Stimulated activated CD4-positive, alpha-beta T cell treated with anti-CD3 and anti-CD28 coated beads, Interleukin-4, amount 100 ng/mL, for 48 hours (primary cell): ENCODE measurements at places on chromosomes 5 and 9.

- no peak for DNase-seq
Measured at GRCh38 chr5:162052676-162053075, 14.9 kb upstream of the GABRG2 start.

DNA sequence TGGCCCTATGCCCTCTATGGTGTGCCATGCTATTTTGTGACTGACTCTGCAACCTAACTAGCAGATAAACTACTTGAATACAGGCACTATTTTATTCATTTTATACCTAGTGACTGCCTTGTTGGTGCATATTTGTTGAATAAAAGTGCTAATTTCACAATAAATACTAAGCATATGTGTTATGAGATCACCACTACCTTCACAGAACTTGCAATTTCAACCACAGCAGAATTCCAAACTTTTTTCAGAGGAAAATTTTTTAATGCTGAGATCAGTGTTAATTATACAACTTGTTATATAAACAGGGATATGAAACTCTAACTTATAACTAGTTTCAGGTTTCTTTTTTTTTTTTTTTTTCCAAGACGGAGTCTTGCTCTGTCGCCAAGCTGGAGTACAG is 94.8 kb downstream of the NR3C1 start:
- no peak for DNase-seq

DNA sequence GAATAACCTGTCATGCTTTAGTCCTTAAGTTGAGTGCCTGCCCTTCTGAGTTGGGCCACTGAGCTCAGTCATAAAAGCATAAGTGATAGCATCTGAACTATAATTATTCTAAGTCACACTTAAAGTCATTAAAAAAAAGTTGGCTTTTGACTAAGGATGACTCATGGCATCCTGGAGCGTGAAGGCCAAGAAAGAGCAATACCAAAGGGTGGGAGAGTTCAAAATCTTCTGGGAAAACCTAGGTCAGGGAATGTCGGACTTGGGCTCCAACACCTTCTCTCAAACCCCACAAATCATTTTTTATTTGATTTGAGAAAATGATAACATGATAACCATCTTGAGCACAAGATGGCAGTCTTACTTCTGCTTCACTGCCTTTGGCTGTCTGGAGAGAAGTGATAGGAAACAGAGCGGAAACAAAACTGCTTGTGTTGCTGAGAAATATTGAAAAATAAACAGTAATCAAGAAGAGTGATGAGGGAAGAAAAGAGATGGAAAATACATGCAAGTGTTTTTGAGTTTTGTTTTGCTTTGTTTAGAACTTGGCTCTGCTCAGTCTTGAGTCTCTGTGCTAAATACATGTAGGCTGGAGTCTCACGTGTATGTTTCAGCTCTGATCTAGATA is 16.9 kb upstream of the NTRK2 start:
- DNase-seq: no peak

DNA sequence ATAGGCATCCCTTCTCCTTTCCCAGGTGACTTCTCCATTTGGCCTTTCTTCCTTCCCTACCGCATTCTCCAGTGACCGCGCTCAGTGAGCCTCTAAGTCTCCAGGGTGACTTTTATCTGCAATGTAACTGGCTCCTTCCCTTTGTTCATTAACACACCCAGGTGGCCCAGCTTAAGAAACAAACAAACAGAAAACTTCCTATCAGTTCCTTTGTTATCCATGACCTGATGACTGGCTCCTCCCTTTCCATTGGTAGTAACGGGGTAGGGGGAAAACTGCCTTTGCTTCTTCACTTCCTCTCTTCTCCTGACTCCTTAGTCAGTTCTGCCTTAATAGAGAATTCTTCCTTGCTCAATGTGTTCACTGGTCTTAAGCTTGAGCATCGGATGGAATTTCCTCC is 7.0 kb upstream of the SH3GL2 start:
- no peak for DNase-seq

- DNase-seq: no peak
Measured at GRCh38 chr9:37167456-37168047, 47.2 kb downstream of the ZCCHC7 start.

DNA sequence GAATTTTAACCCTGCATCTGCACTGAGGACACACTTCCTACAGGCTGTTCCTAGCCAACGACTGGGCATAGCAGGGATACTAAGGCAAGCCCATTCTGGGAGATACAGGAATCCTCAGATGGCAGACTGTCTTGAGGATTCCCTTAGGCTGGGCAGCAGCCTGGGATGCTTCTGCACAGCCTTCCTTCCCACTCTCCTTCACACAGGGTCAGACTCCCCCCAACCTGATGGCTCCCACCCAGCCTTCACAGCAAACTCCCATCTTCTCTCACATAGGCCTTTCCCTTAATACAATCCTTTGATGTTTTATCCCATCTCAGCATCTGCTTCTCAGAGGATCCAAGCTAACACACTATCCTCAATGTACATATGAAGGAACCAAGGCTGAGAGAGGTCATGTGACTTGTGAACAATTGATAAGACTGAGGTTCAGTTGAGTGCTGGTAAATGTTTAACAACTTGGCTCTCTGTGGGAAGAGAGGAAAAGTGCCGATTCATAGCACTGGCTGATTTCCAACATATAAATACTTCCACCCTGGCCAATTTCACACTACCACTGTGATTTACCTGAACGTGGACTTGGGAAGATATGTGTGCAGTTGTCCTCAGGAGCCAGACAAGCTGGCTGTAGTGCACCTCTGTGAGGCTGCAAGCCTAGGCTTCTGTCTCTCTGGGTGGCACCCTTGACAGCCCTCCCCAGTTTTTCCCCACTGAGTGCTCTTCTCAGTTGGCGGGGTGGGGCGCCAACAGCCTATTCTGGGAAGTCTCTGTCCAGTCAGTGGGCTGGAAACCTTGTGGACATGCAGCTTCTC is 120.2 kb upstream of the TRIM32 start:
- no peak for DNase-seq

GRCh38 chr9:111966861-111967291 is 70.3 kb downstream of the UGCG start:
- no peak for DNase-seq

DNA sequence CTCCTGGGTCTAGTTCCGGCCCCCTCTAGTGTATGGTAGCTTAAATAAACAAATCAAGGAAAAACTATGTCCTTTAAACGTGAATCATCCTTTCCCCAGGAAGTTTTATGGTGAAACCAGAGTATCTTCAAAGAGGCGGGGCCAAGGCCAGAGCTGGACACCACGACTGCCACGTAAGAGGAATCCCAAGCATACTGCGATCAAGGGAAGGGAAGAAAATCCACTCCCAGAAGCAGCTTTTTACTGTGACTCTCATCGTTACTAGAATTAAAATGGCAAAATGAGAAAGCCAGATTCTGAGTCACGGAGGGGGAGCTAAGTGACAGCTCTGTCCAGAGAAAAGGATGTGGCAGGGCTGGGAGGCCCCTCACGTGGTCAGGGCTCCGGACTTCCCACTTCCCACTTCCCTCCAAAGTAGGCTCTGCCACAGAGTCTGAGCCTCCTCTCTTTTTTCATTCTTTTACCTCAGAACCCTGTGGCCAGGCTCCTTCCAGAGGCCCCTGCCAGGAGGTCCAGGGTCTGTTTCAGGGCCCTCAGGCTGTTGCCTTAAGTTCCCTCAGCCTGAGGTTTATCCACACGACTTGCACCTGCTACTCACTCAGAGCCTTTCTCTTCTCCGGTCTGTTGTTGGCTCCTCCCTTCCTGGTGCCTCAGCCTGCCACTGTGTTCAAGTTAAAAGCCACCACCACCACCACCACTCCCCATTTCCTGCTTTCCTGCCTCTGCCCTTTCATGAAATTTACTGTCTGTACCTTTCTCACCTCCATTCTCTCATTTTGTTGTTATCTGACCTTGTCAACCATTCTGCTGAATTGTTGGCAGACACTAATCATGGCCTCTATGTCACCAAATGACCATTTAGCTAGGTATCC is 1.4 kb upstream of the GLRX start:
- DNase-seq: no peak

DNA sequence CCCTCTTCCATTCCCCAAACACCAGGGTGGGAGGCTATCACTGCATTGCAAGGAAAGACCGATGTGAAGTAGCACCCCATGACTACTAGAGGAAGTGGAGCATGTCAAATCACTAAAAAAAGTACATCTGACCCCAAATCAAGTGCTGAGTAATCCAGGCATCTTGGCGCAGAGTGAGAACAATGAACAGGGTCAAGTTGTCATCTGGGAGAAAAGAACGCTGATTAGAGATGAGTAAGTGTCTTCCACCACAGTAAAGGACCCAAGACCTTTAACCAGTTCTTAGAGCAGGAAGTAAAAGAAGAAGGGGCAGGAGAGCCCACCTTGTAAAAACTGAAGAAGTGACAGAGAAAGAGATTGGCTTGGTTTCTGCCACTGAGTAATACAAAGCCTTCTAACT is 75.0 kb upstream of the RAD23B start:
- no peak for DNase-seq

- no peak for DNase-seq
Measured at GRCh38 chr5:119131530-119132304, 60.8 kb downstream of the DMXL1 start.

DNA sequence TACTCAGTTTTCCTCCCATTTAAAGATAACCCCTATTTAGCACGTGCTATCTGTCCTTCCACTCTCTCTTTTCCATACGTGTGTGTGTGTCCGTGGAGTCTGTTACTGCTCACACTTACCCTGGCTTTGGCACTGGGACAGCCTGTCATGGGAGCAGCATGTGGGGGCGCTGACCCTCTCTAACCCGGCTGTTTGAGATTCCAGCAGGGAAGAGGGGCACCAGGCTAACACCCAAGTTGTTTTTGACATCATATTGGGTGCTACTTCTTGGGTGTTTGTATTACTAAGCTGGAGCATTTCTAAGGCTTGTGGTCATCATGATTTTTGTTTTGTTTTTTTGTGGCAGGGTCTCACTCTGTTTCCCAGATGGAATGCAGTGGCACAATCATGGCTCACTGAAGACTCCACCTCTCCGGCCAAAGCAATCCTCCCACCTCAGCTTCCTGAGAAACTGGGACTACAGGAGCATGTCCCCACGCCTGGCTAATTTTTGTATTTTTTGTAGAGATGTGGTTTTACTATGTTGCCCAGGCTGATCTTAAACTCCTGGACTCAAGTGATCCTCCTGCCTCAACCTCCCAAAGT is 56.9 kb upstream of the SIMC1 start:
- DNase-seq: no peak

- DNase-seq: no peak
Measured at GRCh38 chr9:86697213-86697612, 250.1 kb downstream of the GAS1 start.

DNA sequence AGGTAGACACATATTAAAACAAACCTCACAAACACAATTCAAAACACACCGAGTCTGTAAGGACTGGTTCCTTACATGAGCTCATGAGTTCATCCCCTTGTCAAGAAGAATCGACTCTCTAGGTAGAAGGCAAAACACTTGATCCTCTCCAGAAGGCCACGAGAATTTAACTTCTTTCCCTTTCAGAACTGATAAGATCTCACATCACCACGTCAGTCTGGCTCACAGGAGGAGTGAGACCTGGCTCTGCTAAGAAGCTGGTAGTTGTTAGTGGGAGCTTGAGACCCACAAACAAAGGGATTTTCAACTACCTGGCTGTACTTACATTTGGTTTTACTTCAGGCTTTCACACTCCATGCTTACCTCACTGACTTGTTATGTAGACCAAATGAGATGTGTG is 459.2 kb downstream of the ARHGEF28 start:
- no peak for DNase-seq

GRCh38 chr5:398475-399295 is 44.3 kb upstream of the EXOC3 start:
- DNase-seq: no peak

- no peak for DNase-seq
Measured at GRCh38 chr5:96633820-96634219, 28.4 kb upstream of the CAST start.

DNA sequence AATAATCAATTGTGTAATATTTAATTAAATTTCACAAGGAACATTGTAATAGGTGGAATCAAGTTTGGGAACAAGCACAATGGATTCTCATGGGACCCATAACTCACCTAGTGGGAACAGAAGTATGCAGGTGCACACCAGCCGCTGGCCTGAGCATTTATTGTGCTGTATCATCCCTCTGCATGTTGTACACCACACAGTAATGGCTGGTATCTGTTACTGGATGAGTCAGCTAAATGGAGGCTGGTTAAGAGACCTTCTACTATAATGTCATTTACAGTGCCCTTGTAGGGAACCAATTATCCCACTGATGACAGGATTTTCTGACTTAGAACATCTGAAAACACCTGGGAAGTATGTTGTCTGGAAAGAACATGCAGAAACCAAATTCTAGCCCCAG is 3.2 kb upstream of the MAP3K1 start:
- DNase-seq: no peak

- no peak for DNase-seq
Measured at GRCh38 chr5:36492984-36493654, 113.3 kb upstream of the SLC1A3 start.

- DNase-seq: no peak
Measured at GRCh38 chr9:98922721-98923435, 20.8 kb upstream of the COL15A1 start.

DNA sequence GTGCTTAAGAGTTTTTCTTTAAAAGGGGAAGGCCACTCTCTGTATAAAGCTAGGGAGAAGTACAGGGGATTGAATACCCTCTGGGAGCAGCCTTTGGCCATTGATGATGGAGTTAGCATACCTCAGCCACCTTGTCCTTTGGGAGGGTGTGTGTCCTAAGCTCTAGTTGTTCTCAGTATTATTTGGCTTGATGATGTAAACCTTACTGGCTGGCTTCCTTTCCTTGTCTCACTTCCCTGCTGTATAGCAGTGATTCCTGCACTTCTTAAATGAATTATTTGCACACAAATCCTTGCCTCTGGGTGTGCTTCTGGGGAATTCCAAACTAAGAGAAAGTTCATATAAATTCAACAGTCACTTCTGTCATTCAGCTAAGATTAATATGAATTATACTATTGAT is 234.9 kb upstream of the RIOK2 start:
- no peak for DNase-seq

GRCh38 chr9:27408001-27408400 is 111.1 kb upstream of the EQTN start:
- DNase-seq: no peak

- peak; percentile 28 for DNase-seq
Measured at GRCh38 chr5:88203981-88204750, 64.5 kb downstream of the TMEM161B start.

DNA sequence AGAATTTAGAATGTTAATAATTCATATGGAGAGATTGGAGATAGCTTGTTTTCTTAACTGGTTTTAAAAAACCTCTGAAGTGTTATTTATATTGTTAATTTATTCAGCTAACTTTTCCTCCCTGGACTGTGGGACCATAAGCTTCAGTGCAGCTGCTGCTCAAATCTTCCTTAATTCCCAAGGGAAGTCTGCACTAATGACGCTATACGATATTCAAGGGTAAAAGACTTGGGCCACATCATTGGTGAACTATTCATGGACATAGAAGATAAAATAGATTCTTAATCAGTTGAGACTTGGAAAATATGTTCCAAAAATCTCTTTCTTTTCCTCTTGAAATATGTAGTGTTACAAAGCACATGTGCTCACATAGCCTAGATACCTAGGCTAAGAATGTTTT is 31.1 kb upstream of the GAS1 start:
- DNase-seq: no peak
